ENCODE measurements at places on chromosomes 4 and X. TPM values are rescaled to one million over a fixed set of nuclear protein-coding genes. Genes with fewer than 3 reads are reported as not detected.

The ADRA2C gene
- total RNA-seq = not detected

DNA sequence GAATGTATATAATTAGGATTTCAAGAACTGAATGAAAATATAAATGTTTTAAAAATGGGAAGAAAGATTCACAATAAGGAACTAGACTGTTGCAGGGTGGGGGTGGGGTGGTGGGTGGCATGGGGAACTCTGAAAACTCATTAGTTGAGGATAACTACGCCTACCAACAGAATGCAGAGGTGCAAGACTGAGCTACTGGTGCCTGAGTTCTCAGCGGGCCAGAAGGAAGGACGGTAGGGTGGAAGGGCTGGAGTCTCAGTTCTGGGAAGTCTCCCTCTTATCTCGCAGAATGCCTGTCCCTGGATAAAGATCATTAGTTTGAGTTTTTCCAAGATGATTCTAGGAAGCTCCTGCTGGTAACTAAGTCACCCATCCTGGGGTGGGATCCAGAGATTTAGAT is 1.3 kb upstream of the SOD3 start:
- no peak for DNase-seq
- no peaks in the 10 kb centered on the region for H3K36me3 ChIP-seq
- H3K4me3 ChIP-seq = no peak overlapping the region
- no peak overlapping the region for H3K27ac ChIP-seq

- no peak overlapping the region for H3K4me3 ChIP-seq
- H3K4me1 ChIP-seq = peaks cover 13% of the 10 kb centered on the region
- no peaks in the 10 kb centered on the region for H3K27me3 ChIP-seq
- no peak for DNase-seq
- H3K36me3 ChIP-seq = no peaks in the 10 kb centered on the region
Observed at GRCh38 chr4:2357821-2358745, 60.4 kb downstream of the ZFYVE28 start.

DNA sequence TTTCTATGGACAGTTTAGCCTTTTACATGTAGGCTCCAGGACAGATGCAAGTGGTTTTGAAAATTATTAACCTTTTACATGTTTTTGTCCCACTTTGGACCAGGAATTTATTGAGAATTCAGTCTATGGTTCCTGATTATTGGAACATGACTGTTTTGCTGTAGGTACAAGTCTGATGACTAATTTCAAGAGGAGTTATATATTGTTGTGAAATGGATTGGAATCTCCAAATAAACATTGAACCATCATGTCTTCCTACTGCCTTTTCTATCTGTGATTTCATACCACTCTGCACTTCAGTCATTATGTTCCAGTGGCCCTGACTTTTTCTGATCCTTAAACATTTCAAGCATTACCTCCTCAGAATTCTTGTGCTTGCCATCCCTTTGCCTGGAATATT is 35.9 kb downstream of the TBC1D19 start:
- H3K4me3 ChIP-seq = no peak overlapping the region
- no peak overlapping the region for H3K27ac ChIP-seq
- DNase-seq = no peak
- no peaks in the 10 kb centered on the region for H3K4me1 ChIP-seq

GRCh38 chr4:24443200-24443599 is 141.2 kb downstream of the DHX15 start:
- DNase-seq = no peak
- no peaks in the 10 kb centered on the region for H3K4me1 ChIP-seq
- no peaks in the 10 kb centered on the region for H3K36me3 ChIP-seq
- no peak overlapping the region for H3K27ac ChIP-seq
- H3K4me3 ChIP-seq = no peak overlapping the region

GRCh38 chrX:148811236-148811635 is 310.8 kb downstream of the AFF2 start:
- H3K4me3 ChIP-seq = no peak overlapping the region
- no peaks in the 10 kb centered on the region for H3K36me3 ChIP-seq
- H3K4me1 ChIP-seq = no peaks in the 10 kb centered on the region
- H3K27me3 ChIP-seq = no peaks in the 10 kb centered on the region
- no peak overlapping the region for H3K27ac ChIP-seq
